Dorsolateral prefrontal cortex (tissue), 122 donors: ENCODE measurements at places on chromosomes 7 and 10. TPM values are rescaled to one million over a fixed set of nuclear protein-coding genes. Genes with fewer than 3 reads are reported as not detected.

The CBLL1 gene
- 30.7 TPM for total RNA-seq

The SPDYE2B gene
- not detected for total RNA-seq

The PIP gene
- not detected for total RNA-seq

The AFAP1L2 gene
- total RNA-seq = 35.1 TPM
